ENCODE measurements at places on chromosomes 16 and 17. TPM values are rescaled to one million over a fixed set of nuclear protein-coding genes. Genes with fewer than 3 reads are reported as not detected.

The MT4 gene
- total RNA-seq, result not detected

GRCh38 chr17:35548978-35549377 lies 11.5 kb upstream of the SLFN12L start:
- DNase-seq, result no peak

GRCh38 chr17:181245-182049 lies at the start of gene DOC2B:
Gene DOC2B, minus strand, starts transcription at chr17:181650. Its CDS starts 171 bp downstream, at chr17:181479.
- peak; percentile 19 for DNase-seq

DNA sequence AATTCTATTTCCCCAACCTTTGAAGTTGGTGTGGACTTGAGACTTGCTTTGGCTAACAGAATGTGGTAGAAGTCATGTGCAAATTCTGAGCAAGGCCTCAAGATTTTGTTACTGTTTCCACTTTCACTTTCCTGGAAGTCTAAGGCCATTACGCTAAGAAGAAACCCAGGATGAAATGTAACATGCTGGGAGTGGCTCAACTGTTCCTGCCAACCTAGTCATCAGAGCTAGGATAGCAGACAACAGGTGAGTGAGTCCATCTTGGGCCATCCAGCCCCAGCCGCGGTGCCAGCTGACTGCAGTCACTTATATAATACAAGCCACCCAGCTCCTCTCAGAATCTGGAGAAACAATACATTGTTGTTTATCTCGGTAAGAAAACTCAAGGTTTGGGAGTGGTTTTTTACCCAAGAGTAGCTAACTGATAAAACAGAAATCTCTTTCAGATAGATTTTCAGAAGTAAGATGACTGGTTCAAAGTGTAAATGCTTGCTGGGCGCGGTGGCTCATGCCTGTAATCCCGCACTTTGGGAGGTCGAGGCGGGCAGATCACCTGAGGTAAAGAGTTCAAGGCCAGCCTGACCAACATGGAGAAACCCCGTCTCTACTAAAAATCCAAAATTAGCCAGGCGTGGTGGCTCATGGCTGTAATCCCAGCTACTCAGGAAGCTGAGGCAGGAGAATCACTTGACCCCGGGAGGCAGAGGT lies 10.7 kb upstream of the STX4 start:
- no peak for DNase-seq

DNA sequence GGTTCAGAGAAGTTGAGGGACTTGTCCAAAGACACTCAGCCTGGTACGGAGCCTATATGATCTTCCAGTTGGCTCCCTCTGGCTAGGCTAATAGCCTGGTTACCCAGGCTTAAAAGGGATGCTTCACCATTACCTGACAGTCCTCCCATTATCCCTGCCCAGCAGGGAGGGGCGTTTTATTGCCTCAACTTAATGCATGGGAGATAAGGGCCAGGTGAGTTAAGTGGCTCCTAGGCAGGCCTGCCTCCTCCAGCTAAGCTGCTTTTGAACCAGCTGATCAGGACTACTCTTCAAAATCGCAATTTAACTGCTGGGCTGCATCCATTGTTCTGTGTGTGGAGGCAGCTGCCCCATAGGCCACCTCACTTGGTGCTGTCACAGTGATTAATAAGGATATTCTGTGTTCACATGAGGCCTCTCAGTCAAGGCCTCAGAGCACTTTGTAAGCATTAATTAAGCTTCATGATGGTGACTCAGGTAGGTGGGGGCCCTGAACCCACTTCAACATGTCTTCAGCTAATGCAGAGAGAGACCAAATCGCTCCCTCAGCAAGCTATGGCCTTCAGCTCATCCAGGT lies 27.9 kb downstream of the SMPD3 start:
- DNase-seq, result no peak

GRCh38 chr16:47129755-47130435 lies 13.8 kb downstream of the NETO2 start:
- no peak for DNase-seq

DNA sequence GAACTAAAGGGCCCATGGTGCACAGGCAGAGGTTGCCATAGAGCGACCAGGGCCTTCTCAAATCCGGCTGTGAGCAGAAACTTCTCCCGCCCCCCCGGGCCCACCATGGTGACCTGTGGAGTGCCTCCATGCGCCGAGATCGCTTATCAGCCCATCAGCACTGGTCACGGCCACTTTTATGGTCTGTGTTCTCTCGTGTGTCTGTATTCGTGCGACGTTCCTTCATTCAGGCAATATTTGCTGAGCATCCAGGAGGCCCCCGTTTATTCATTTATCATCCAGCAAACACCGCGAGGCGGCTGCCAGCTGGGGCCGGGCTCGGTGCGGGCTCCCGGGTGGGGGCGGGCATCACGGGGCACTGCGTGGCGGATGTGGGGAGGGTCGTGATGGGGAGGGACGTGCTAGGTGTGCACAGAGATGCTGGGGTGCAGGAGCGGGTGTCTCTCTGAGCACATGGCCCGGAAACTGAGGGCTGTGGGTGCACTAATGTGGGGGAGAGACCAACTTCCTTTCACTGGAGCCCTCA lies 88.0 kb upstream of the CBX4 start:
- DNase-seq, result no peak

DNA sequence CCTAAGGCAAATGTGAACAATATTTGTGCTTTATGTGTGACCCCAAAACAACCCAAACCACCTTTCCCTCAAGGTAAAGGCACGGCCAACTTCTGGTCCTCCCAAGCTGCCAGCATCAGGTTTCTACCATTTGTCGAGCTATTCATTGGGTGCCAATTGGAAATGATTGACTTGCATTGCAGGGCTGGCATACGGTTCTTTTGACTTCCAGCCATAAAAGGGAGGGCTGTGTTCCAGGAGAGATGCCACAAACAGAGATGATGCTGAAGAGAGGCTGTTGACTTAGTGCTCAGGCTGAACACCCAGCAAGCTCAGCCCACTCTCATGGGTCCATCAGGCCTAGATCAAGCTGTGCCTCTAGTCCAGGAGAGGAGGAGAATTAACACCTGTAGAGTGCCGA lies 252.4 kb downstream of the GRIN2A start:
- no peak for DNase-seq

- no peak for DNase-seq
Observed at GRCh38 chr16:75333721-75334163, 82.3 kb upstream of the BCAR1 start.

The RNF222 gene
- total RNA-seq, result not detected

DNA sequence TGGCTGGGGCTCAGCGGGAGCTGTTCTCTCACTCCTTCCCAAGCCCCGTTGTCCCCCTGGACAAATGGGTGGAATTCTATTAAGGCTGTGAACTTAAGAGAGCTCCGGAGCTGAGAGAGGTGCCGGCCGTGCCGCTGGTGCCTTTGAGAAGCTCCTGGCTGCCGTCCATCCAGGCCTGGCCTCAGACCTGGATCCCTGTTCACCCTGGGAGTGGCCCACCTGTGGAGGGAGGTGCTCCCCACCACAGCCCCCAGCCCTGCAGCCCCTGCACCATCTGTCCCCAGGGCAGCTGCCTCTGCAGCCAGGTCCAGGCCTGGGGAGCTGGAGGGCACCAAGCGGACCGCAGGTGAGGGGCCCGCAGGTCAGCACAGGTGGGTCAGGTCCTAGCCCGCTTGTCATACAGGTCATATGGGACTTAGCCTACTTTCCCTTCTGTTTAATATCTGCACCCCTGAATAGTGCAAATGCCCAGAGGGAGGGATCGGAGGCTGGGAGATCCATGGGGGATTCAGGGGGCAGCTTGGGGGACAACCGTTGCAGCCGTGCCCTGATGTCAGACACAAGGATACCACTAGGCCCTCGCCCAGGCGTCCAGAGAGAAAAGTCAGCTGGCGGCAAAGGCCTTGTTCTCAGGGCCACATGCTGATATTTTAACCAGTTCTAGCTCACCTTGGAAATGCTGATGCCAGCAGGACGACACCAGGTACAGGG lies 15.2 kb upstream of the METRNL start:
- DNase-seq, result no peak

The TBC1D28 gene
- not detected for total RNA-seq

DNA sequence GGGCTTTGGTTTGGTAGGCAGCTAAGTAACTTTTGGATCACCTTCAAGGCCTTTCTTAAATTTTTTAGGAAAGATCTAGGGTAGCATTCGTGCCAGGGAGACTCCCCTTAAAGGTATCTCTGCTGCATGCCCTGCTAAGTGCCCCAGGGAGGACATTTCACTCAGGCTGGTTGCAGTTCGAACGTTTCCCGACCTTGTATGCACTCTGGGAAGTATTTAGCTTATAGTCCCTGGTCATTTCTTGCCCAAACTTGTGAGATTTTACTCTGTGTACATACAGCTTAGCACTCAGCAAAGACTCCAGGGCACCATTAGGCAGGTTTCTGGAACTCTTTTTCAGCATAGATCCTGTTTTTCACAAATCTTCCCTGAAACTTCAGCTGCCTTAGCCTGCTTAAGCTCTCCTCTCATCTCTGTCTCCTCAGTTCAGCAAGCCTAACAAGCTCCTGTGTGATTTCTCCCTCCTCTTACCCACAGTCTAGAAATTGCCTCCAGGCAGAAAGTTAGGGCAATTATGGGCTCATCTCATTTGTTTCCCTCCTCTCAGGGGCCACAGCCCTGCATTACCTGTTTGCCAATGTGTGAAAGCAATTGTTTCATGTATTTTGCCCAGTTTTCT lies 84.6 kb downstream of the MRTFB start:
- no peak for DNase-seq

GRCh38 chr16:5642436-5642835 lies 544.8 kb upstream of the EEF2KMT start:
- DNase-seq, result no peak

GRCh38 chr17:62984801-62985200 lies 18.8 kb downstream of the TANC2 start:
- DNase-seq, result no peak

DNA sequence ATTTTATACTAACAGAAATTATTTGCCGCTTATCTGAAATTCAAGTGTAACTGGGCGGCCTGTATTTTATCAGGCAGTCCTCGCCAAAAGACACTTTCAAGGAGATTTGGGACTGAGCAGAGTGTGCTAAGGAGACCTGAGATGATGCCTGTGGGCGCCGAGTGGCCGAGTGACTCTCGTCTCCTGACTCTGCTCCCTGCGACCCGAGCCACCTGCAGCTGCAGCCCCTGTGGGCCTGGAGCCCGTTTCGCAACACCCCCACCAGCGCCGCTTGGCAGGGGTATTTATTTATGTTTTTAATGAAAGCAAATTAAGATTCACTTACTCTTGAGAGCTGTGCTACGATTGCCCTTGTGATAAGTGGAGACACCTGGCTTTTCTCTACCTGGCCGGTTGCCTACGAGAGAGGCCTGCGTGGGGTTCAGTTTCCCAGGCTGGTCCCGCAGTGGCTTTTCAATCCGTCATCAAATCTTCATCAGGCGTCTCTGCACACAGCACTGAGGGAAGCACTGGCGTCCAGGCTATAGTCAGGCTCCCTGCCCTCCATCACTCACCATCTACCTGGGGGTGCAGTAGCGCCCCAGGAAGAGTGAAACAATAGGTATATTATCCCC lies 124.0 kb downstream of the SEC14L1 start:
- DNase-seq, result no peak

DNA sequence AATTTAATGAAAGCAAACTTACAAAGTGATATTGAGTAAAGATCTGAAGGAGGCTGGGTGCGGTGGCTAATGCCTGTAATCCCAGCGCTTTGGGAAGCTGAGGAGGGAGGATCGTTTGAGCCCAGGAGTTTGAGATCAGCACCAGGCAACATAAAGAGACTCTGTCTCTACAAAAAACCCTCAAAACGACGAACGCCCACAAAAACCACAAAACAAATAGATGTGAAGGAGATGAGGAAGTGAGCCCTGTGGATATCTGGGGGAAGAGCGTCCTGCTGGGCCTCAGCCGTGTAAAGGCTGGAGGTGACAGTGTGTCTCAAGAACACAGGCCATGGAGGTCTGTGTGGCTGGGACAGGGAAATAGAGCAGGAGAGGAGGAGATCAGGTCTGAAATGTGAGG lies 68.8 kb downstream of the ITFG1 start:
- no peak for DNase-seq

DNA sequence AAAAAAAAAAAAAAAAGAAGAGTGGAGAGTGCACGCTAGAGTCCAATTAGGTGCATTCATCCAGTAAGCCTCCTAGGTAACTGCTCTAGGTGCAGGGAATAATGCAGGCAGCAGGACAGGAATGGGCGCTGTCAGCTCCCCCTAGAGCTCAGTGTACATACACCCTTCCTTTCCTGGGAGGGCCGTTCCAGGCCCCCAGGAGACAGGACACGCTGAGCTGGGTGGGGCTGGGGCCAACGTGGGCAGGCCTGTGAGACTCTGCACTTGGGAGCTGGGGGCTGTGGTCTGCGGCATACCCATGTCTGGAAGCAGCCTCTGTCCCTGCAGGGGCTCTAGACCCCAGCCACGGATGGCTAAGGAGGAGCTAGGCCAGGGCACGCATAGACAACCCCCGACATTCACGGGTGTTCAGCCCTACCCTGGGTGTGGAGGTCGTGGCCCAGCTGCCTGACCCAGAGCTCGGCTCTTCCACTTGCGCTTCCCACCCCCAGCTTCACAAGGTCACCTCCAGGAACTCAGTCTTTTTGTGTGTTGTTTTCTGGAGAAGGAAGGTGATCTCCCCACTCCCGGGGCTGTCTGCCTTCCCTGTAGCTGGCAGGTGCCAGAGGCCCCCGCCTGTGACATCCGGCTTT lies 1.0 kb upstream of the ANTKMT start:
- no peak for DNase-seq

GRCh38 chr16:57070424-57070823 lies 22.0 kb upstream of the CPNE2 start:
- no peak for DNase-seq

The ATPAF2 gene
- total RNA-seq, result 37.8 TPM

The ENKD1 gene
- total RNA-seq, result 11.8 TPM

The MT1H gene
- not detected for total RNA-seq

- DNase-seq, result no peak
Observed at GRCh38 chr17:71387456-71387855, 733.4 kb upstream of the SOX9 start.

DNA sequence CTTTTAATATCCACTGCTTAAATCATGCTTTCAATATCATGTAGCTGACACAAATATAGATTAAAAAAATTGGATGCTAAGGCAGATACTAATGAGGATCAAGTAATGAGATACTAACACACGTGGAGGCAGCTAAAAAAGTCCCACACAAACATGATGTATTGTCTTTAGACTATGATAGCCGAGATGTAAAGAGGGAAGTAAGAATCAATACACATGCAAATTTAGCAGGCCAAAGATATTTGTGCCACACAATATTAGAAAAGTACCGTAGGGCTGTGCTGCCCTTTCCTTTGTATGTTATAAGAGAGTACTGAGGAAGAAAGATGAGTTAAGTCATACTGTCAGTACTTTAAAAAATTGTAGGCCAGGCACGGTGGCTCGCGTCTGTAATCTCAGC lies 51.4 kb upstream of the STAC2 start:
- no peak for DNase-seq

The KRT24 gene
- total RNA-seq, result not detected

The KRT33B gene
- total RNA-seq, result not detected

DNA sequence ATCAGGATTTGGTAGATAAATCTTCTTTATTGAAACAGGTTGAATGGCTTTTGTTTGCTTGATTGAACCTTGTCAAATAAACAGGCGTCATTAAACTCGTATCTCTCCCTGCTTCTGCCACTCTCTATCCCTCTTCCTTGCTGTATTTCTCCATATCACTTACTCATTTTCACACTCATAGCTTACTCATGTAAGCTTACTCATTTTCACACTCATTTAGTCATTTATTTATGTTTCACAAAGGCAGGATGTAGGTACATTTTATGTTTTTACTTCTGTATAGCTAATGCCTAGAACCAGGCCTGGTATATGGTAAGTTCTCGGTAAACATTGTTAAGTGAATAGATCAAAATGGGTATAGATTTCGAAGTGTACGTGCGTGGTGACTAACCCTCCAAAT lies 450.0 kb downstream of the PMP22 start:
- no peak for DNase-seq

- no peak for DNase-seq
Observed at GRCh38 chr16:77985111-77985510, 37.2 kb upstream of the CLEC3A start.

Data from activated T-helper 1 cell treated with anti-CD3 and anti-CD28 coated beads, Interleukin-12 subunit alpha, Interleukin-12 subunit beta, Interleukin-2, Interleukin-4 antibody, amounts not matched to agents 30 ng/mL and 10 ng/mL and 1 ng/mL, durations not matched to agents 14 hours and 24 hours and 36 hours (primary cell).